Activated CD4-positive, CD25-positive, alpha-beta regulatory T cell treated with anti-CD3 and anti-CD28 coated beads, Interleukin-2, amount 50 U/mL, for 24 hours (primary cell): ENCODE measurements at places on chromosomes 7 and 10.

- no peak for ATAC-seq
These were observed 64.8 kb downstream of the REEP3 start for GRCh38 chr10:63586043-63586442.

DNA sequence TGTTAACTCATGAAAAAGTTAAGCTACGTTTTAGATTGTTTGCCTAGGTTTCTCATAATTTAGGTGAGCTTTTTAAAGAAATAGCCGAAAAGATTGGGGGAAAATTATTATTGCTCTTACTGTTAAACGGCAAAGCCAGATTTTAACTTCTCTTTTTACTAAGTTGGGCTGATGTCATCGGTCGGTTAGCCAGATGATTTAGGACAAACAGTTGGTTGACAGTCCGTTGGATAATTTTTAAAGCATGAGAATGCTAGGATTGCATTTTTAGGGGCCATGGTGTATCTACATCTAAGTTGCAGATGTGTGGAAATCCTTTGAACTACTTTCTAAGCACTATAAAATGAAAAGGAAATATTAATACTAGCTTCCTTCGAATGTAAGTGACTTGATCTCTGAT, 280.9 kb upstream of the AKR1E2 start:
- ATAC-seq = no peak

- no peak for ATAC-seq
These were observed 16.6 kb downstream of the MEIG1 start for GRCh38 chr10:14975672-14976273.

DNA sequence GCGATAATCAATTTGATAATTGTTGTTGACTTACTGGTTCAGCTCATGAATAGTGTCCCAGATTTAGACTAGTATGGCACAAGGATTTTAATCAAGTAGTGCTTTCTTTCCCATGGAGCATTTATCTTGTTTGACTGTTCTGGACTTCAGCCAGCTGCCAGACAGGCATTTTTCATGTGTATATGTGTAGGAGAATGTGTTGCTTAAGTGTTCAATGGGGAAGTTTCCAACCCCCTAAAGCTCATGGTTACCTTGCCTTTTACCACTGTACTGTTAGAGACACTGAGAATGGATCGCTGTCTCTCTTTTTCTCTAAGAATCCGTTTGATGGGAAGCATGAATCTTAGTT, 103.9 kb downstream of the LRRC4 start:
- ATAC-seq = no peak

GRCh38 chr7:151782598-151783448, 94.1 kb downstream of the PRKAG2 start:
- ATAC-seq = peak; percentile 92

GRCh38 chr7:159084069-159084801, 60.4 kb downstream of the VIPR2 start:
- ATAC-seq = no peak

DNA sequence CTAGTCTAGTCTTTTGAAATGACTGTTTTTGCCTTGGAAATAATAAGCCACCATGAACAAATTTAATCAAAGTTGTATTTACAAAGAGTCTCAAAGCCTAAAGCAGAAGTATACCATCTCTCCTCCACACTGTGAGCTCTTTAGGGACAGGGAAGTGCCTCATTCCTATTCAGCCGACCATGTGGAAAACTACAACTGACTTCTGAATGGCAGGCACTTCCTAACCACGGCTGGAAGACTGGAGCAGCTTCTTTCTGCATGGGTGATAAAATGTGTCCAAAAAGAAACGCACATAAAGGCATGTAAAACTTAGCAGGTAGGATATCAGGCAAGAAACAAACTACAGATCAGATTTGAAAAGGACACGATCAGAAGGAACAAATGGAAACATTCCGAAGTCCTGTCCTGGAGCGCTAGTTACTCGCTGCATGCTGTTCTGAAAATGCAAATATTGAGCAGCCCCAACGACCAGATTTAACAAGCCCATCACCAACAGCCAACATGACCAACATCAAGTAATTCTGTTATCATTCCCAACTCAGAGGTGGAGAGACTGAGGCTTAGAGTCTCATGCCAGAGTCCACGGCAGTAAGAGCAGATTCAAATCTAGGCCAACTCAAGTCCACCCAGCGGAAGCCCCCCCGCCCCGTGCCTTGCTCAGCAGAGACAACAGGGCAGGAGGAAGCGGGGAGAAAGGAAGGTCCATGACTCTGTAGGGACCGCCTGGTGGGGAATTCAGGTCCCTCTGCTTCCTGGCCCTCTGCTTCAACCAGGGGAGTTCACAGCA, 26.5 kb downstream of the CTBP2 start:
- ATAC-seq = no peak

DNA sequence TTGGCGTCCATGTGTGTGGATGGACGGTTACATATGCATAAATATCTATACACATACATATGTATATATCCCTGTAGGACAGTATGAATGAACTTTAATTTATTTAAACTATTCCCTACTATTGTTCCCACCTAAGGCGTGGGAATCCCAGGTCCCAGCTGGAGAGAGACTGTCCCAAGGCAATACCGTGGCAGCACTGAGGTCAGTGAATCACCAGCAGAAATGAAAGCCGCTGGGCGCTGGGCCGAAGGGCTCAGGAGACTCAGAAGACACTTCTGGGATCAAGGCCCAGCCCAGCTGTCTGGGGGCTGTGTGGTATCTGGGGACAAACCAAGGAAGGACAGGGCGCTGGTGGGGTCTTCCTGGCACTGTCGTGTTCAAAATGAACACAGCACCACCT, 49.6 kb upstream of the MYL10 start:
- no peak for ATAC-seq

DNA sequence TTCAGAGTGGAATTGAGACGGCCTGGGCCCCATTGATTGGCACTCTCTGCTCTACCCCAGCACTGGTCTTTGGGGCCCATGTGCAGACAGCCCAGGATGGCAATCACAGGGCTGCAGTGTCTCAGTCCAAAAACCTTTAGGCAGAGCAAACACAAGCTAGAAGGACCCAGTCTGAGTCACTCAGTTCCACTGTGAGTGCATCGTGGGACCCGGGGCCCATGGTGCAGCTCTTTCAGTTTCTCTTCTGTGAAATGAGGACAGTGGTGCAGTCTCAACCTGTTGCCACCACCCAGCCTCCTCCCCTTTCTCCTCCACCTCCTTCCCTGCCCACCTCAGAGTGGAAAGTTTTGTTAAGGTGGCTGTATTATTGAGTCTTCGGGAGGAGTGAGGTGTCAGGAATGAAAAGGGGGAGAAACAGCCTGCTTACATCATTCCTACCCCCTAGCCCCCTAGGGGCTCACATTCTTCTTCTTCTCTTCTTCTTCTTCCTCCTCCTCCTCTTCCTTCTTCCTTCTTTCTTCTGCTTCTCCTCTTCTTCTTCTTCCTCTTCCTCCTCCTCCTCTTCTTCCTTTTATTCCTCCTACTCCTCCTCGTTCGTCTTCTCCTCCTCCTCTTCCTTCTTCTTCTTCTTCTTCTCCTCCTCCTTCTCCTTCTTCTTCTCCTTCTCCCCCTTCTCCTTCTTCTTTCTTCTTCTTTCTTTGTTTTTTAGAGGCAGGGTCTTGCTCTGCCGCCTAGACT, 19.5 kb upstream of the CARD11 start:
- peak; percentile 98 for ATAC-seq

DNA sequence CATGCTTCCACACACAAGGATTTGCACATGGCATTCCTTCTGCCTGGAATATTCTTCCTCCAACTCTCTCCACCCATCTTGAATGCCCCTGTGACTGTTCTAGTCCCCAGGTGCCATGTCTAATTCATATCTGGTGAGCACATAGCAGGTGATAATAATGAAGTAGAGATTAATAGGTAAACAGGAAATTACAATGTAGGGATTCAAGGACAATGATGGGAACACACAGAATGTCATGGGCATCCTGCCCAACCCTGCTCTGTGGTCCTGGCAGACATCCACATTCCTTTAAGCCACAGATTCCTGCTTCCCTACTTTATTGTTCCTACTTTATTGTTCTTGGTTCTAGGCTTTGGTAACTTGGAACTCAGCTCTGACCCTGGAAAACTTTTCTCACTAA, 115.8 kb downstream of the THSD7A start:
- ATAC-seq = no peak

DNA sequence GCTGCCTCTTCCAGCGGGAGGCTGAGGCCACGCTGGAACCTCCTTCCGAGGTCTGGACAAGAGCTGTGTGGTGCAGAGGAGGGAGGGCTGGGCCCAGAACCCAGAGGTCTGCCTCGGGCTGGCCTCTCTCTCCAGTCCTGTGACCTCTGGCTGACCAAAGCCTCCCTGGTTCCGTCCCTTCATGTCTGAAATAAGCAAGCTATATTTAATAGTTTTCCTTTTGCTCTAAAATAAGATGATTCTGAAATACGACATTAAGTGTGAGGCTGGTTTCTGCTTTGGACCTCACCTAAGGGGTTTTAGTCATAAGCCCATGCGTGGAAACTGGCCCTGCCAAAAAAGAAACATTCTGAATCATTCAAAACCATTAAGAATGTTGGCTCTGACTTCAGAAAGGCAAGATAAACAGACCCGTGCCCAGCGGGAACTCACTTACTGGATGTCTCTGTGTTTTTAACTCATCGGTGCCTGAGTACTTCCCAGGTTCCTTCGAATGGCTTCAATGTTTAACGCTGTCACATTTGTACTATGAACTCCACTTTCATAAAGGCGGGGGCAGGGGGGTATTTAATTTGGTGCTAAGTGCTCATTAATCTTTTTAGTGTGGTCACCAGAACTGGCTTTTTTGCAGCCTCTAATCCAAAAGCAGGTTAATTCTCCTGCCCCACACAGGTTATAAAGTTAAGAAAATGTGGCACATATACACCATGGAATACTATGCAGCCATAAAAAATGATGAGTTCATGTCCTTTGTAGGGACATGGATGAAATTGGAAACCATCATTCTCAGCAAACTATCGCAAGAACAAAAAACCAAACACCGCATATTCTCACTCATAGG, 157.5 kb upstream of the KLF14 start:
- ATAC-seq = no peak
